ENCODE measurements at places on chromosomes 16 and 17.

- DNase-seq: no peak
Observed at GRCh38 chr16:67786491-67786890, 19.9 kb downstream of the RANBP10 start.

DNA sequence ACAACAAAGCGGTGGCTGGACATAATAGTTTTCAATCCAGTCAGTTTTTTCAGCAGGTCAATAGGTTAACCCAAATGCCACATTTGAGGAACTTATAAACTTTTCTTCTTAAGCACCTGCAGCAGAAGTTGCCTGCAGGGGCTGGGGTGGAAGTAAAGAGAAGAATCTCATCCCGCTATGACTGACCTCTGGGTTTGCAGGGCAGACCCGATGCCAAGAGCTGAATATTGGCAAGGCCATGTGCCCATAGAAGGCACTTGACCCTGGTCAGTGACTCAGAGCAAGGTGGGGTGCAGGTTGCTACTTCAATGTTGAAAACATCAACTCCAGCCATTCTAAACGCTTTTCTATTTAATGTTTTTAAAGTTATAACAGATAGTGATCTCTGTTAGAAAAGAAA, 17.9 kb upstream of the SMPD3 start:
- DNase-seq: no peak

DNA sequence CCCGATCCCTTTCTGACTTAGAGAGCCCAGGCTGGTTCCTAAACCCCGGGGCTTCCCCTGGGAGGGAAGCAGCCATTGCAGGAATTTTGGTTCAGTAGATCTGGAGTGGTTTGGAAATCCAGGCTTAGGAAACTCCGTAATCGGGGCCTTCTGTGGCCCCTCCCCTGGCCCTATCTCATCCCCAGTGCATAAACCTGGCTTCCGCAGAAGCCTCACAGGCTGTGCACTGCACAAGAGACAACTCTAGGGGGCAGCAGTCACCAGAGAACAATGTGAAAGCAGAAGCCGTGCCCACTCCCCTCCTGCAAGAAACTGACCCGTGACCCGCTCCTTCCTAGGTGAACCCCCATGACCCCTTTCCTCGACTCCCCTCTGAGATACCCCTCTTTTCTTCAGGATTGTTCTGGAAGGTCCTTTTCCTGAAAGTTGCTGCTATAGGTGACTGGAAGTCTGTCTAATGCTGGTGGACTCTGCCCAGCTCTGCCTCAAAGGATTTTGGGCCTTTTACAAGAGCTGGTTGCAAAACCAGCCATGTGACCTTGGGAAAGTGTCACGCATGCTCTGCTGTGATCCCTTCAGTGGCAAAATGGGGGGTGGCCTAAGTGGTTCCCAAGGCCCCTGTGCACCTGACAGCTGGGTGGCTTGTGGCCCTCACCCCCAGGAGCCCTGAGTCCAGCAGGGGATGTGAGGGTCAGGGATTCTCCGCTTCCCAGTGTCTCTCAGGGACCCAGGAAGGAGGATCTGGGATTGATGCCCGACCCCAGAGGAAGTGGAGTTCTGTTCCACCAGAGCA, 14.4 kb downstream of the GUCY2D start:
- peak; percentile 50 for DNase-seq

DNA sequence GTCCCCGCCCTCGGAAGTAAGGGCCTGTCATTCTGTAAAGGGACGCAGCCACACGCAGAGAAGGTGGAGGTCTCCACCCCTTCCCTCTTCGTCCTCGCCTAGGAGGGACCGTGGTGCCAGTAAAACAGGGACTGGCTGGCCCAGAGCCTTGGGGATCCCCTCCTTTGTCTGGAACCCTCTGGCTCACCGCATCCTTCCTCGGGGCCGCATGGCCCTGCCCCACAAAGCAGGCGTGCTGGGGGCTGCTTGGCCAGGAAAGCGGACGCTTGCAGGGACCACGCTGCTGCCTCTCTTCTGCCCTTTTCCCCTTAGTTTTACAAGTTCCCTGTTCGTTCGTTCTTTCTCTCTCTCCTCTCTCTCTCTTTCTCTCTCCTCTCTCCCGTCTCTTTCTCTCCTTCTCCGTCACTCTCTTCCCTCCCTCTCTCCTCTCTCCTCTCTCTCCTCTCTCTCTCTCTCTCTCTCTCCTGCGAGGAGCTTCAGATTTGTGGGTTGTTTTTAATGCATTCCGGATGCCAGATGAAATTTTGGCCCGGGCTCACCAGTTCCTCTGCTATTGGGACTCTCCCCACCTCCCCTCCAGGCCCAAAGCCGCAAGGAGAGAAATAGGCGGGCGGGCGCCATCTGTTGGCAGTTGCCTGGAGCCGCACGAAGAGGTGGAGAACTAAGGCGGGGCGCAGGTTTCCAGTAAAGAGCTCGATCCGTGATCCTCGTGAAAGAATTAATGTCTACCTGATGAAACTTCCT, 35.1 kb upstream of the CDRT4 start:
- DNase-seq: peak; percentile 83

DNA sequence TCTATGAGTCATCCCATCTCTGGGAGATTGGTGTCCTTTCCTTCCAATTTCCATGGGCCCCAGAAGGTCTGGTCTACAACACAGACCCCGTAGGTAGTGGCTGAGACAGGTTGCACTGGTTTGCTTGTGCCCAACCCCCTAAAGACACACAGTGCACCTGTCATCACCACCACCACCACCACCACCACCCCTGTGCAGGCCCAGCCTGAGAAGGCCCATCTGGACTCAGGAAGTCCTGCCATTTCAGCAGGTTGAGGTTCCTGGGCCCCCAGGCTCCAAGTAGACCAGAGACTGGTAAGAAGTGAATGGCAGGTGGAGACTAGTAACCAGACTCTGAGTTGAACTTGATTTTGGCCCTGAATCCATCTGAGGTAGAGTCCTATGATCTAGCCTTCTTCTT, 25.9 kb upstream of the PHB1 start:
- DNase-seq: no peak

DNA sequence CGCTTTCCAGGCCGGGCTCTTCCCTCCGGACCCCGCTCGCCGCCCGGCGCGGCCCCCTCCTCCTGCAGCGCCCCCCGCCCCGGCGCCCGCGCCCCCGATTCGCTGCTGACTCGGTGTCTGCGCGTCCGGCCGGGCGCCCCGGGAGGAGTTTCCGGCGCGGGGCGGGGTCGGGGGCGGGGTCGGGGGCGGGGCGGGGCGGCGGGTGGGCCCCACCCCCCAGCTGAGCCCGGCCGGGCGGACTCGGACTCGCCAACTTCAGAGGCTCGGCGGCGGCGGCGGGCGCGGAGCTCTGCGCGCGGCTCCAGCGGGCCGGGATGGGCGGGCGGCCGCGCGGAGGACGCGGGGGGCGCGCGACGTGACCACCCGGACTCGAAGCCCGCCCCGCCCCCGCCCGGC, at the start of gene METRNL:
Gene METRNL (plus strand): TSS at position 258 of the 396 bp plus-strand sequence. CDS start 207 bp downstream, outside the sequence.
- peak; percentile 29 for DNase-seq

GRCh38 chr17:13940858-13941665, 128.2 kb upstream of the COX10 start:
- no peak for DNase-seq

- DNase-seq: no peak
Observed at GRCh38 chr16:54946909-54947308, 16.2 kb downstream of the IRX5 start.

- DNase-seq: no peak
Observed at GRCh38 chr17:4560421-4560820, at the start of gene GGT6. TSS of gene GGT6 (minus strand) at chr17:4560577. CDS start at chr17:4560521, 56 bp downstream.

GRCh38 chr16:75389096-75389690, 44.1 kb downstream of the CFDP1 start:
- no peak for DNase-seq

DNA sequence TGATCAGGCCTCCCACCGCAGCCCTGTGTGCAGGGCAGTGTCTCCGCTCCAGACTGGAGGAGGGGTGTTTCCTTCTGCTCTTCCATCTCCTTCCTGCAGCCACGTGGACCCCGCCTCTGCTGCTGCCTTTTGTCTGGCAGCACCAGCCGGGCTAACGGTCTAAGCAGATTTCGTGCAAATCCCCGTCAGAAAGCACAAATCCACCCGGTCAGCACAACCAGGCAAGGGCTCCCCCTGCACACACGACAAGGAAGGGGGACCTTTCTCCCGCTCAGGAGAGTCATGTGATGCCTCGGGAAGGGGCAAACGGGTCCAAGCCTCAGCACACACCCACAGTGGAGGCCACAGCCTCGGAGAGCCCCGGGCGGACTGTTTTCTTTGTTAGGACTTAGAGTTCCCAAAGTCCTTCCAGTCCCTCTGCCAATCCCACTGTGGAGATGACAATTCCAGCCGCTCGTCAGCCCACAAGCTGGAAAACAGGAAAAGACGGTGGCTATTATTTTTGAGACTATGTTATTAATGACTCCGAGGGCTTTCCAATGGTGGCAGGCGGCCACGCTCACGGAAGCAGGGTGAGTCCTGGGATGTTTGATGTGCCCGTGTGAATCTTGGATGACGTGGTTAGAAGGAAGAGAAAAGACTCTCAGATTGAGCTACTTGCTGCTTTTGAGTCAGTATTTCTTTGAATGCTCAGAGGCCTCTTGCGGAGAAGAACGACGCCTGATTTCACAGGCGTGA, 22.5 kb upstream of the MEAK7 start:
- no peak for DNase-seq

GRCh38 chr16:2194852-2195321, 1.5 kb downstream of the CASKIN1 start:
- peak; percentile 88 for DNase-seq

DNA sequence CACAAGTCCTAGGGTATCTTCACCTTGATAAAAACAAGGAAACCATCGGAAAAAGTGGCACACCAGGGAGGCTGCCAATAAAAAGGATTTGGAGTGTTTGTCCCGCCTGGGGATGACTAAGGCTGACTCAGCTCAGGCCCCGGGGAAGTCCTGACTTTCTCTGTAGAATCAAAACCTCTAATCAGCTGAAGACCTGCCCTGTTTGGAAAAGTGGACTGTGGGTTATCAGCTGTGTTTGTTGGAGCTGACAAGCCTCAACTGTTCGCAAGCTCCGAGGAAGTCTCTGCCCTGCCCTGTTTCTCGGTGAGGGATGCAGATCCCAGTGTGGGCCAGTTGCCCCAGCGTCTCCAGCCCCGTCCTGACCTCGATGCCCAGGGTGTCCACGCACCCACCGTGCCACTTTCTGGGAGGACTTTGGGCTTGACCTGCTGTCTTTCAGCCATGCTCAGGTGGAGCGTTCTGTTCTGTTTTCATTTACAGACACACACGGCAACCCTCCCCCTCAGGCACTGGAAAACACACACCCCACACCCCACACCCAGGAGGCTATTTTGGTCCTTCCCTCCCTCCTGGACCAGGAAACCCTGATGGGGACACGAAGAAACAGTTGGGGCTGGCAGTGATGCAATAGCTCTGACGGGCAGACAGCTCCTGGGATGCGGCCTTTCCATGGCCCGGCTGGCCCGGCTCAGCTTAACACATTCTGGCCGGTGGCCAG, 27.6 kb upstream of the PITPNA start:
- peak; percentile 89 for DNase-seq
